ENCODE measurements at places on chromosomes 12 and 14.

- DNase-seq: peak; percentile 45
Observed at GRCh38 chr12:39990122-39991101, 115.5 kb downstream of the SLC2A13 start.

GRCh38 chr12:47885012-47885501 is 19.7 kb downstream of the VDR start:
- DNase-seq: no peak

GRCh38 chr12:12439636-12440035 is 82.8 kb downstream of the BORCS5 start:
- DNase-seq: peak; percentile 58

- no peak for DNase-seq
Observed at GRCh38 chr12:102406033-102406584, 74.3 kb downstream of the IGF1 start.

- no peak for DNase-seq
Observed at GRCh38 chr12:121767525-121768016, 25.9 kb downstream of the RHOF start.

DNA sequence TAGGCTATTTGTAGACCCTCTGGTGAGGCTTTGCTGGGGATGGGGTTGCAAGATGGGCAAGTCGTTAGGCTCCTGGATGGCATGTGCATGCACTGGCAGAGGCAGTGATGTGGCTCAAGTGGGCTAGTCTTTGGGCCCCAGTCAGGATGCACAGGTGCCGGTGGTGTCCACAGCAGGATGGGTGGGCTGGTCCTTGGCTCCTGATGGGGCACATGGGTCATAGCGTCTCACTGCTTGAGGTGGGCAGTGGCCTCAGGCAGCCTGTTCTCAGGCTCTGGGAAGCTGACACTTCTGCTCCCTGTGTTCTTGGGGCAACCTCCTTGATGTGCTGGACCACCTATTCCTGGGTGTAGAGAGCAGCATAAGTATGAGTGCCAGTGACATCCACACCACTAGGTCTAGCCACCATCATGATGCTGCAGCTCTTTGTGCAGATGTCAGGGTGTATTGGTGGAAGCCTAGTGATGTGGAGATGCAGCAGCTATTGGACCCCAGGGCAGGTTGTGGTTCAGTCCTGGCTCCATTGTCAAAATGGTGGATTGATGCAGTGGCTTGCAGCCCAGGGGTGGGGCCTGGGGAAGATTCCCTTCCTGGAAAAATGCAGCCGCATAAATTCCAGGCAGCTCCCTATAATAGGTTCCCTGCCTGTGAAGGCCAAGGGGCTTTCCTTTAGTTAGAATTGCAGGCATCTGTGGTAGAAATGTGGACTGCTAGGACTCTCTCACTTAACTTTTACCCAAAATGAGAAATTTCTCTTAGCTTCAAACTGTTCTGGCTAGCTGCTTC is 742.5 kb upstream of the MDGA2 start:
- DNase-seq: no peak

DNA sequence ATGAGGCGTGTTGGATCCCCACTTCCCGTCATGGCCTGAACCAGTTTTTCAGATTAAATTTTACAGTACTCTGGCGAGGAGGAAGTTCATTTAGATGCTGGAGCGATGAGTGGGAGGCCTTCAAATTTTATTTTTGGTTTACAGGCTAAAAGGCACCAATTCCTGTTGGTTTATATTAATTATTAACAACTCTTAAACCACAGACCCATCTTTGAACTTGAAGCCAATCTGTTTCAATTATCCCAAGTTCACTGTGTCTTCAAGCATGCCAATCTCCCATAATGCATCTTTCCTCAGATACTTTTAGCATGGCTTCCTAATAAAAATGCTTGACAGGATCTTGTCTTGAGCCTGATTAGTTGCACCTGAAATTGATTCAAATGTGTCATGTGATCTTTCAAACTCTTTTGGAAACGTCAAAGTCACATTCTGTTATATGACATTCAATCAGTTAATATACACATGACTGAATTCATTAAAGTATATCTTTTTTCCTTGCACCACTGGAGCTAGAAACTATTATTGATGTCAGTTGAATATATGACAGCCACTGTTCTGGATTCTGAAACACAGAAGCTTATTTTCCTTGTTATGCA is 641.7 kb upstream of the TMEM132C start:
- no peak for DNase-seq
